CD8-positive, alpha-beta T cell (primary cell): ENCODE measurements at places on chromosomes 12 and 14.

DNA sequence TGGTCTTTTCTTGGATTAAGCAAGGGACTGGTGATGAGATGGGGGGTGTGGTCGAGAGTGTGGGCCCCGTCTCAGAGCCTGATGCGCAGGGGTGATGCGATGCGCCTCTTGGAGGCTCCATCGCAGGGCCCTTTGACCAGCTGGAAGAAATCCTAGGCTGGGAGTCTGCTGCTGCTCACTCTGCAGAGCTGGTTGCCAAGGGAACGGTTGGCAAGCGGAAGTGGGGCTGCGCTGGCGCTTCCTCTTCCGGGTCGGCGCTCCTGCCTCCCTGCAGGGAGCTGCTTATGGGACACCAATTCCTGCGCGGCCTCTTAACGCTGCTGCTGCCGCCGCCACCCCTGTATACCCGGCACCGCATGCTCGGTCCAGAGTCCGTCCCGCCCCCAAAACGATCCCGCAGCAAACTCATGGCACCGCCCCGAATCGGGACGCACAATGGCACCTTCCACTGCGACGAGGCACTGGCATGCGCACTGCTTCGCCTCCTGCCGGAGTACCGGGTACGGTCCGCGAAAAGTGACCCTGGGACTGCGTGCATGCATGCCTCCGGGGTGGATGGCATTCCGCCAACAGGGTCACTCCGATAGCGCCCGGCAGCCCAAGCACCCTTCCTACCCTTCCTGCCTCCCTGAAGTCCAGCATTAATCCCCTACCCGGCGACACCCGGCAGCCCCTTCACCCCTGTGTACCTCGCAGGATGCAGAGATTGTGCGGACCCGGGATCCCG is at the start of gene MYG1:
MYG1 (plus strand) TSS at position 242 of the 727 bp plus-strand sequence; CDS start at position 285, 43 bp downstream.
- peak; percentile 80 for DNase-seq

DNA sequence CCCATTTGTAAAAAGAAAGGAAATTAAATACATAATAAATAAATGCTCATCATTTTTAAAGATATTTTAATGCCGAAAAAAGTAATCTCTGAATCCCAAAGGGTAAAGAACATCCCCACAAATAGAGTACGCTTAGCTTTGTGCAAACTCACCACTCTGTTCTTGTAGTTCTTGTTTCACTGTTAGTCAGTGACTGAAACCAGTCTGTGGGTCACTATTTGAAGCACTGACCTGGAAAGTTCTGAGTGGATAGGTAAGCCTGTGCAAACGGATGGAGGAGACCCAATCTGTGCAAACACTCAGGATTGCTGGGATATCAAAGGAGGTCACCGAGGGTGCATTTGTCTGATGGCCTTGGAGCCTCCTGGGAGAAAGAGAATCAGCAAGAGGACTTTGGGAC is 68.1 kb upstream of the TSPAN11 start:
- no peak for DNase-seq

DNA sequence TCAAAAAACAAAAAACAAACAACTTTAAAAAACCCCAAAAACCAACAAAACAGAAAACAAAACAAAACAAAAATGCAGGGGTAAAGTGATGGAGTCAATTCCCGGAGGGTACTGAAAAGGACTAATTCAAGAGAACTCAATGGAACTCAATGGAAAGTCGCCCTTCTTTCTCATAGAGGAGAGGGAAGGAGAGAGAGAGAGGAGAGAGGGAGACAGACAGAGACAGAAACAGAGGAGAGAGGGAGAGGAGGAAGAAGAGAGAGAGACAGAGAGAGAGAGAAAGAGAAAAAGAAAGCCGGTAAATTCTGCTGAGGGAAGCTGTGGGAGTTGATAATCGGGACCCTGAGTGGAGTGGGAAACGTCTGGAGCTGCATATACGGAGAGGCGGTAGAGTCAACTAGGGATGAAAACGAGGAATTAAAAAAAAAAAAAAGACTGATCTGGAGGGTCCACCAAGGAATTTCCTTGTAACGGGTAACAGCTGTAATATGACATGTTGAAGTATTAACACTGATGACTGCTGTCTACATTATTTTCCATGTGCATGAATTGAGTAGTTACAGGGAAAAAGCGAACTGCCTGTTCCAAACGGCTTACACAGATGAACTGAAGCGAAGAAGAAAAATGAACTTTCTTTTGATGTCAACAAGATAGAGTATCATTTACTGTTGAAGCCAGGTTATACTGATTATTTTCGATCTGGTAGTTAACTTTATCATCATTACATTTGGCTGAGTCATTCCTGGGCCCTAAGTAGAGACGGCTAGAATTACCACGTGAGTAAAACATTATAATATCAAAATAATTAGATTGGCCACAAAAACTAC is 934 bp upstream of the ZC2HC1C start:
- no peak for DNase-seq

DNA sequence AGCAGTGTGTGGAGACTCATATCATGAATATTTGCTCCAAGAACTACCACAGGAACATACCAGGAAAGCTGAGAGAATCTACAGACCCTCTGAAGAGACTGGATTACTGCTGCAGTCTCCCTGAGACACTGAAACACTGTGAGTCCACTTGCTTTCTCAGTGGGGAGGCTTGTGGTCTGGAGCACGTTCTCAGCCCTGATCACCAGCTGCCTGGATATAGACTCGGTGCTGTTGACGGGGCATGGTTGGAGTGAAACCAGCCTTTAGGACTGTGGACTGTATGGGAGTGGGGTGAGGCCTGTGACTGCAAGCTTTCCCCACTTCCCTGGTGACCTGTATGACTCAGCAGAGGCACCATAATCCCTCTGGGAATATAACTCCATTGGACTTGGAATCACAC is 525.8 kb upstream of the FBXO33 start:
- no peak for DNase-seq

GRCh38 chr14:86530457-86530856 is 1000.5 kb downstream of the FLRT2 start:
- DNase-seq, result no peak

DNA sequence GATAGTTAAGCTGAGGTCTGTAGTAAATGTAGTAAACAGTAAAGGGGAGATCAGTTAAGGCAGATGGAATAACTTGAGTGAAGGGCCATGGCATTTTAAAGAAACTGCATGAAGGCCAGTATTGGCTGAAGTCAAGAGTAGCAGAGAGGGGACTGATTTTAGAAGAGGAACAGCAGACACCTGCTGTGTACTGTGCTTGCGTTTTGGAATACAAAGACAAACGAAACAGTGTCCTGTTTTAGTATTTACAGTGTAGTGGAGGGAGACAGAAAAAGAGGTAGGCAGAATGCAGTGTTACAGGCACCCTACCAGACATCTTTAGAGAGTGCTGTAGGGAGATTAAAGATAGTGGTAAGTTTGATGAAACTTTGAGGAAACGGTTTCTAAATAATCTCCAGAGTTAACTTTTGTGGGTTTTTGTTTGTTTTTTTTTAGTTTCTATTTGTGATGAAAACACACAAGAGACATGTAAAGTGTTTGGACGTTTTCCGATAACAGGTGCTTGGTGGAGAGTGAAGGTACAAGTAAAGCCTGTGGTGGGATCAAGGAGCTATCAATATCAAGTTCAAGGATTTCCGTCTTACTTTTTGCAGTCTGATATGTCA is 2.1 kb downstream of the HELB start:
- no peak for DNase-seq
